ENCODE measurements at places on chromosomes 2 and 18.

GRCh38 chr2:33766175-33766574, 167.1 kb upstream of the FAM98A start:
- no peak for DNase-seq

GRCh38 chr2:96537734-96538486, 1.4 kb downstream of the ARID5A start:
- DNase-seq = peak; percentile 42

DNA sequence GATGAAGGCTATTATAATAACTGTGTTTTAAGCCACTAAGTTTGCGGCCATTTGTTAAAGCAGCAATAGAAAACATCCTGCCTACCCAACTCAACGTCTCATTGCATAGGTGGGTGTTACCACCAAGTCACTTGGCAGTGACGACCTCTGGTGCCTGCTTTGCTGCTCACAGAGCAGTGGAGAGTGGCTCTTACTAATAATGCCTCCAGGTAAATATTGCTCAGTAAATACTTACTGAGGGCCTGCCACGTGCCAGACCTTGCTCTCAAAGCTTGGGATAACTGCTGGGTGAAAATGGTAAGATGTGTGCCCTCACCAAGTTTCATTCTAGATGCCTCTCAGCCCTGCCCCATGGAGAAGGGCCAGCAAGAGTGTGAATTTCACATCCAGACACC, 27.7 kb downstream of the ITGA6 start:
- DNase-seq = no peak

DNA sequence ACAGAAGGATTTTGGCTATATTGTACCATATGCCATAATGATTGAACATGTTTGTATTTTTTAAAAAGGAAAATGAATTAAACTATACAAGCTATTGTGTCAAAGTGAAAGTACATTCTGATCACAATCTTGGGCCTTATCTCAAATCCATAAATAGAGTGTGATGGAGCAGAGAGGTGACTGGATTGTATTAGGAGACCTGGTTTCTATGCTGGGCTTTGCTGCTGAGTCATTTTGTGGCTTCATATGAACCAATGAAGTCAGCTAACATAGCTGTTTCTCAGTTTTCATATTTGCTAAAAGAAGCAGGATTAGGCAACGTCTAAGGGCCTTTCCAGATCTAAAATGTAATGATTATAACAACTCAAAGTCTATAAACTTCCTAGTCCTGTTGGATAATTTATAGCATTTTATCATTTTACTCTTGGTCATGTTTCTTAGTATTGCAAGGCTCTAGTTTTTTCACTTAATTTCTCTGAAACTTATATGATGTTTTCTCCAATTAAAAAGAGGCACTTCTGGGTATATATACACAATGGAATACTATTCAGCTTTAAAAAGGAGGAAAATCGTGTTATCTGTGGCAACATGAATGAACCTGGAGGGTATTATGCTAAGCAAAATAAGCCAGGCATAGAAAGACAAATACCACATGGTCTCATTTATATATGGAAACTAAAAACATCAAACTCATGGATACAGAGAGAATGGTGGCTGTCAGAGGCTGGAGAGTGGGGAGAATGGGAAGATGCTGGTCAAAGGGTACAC, 112.3 kb downstream of the MEP1B start:
- no peak for DNase-seq

- peak; percentile 18 for DNase-seq
Observed at GRCh38 chr18:32049393-32050171, 31.0 kb downstream of the RNF125 start.

DNA sequence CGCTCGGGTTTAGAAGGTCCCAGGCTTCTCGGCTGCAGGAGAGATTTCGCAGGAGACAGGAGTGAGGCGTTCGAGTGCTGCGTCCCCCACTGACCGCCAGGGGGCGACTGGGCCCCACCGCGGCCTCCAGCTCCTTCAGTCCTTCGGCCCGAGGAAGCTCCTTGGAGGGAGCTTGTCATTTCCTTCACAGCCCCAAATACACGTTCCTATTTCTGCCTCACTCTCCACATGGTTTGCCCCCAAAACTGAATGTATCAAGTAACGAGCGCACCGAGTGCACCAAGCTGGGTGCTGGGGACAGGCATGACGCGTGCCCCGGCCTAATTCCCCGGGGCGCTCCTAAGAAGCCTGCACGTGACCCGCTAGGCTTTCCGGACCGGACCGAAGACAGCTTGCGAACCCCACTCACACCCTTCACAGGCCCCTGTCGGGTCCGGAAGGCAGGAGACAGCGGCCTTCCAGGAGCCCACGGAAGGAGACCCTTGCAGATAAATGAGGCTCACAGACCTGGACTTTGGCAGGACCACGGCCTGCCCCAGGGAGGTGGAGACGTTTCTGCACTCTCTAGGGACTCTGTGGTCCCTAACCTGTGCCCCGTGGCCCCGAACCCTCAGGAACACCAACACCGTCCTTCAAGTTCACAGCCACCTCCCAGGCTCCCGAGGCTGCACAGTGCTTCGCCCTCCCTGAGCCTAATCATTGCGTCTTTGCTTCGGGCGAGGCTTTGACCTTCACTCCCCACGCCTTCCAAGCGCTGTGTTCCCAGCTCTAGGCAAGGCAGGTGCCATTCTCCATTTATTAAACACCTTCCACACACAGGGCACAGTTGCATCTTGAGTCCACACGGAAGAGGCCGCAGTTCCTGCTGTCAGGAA, 13.0 kb upstream of the FAHD2A start:
- peak; percentile 49 for DNase-seq

DNA sequence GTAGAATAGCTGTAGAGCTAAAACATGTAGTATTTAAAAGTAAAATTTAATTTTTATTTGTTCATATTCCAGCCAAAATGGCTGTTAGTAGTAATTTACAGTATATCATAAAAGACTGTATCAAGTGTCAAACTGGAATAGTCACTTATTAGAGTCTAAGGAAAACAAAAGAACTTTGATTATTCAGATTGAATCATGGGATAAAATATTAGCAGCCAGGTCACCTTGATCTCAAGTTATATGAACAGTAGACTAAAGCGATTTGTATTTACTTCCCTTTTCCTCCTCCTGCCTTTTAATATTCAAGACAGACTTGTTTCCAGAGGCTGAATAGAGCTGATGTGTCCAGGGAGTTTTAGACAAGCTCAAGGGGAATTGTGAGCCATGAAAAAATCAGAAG, 54.4 kb downstream of the PMAIP1 start:
- no peak for DNase-seq

- no peak for DNase-seq
Observed at GRCh38 chr18:25019086-25019860, 332.7 kb downstream of the ZNF521 start.

GRCh38 chr18:62999392-62999791, 284.1 kb downstream of the PHLPP1 start:
- DNase-seq = no peak

DNA sequence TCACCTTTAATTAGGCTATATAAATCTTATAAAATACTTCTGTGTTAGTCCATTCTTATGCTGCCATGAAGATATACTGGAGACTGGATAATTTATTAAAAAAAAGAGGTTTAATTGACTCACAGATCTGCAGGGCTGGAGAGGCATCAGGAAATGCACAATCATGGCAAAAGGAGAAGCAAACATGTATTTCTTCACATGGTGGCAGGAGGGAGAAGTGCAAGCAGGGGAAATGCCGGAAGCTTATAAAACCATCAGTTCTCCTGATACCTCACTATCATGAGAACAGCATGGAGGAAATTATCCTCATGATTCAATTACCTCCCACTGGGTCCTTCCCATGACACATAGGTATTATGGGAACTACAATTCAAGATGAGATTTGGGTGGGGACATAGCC, 504.4 kb downstream of the RIT2 start:
- no peak for DNase-seq

DNA sequence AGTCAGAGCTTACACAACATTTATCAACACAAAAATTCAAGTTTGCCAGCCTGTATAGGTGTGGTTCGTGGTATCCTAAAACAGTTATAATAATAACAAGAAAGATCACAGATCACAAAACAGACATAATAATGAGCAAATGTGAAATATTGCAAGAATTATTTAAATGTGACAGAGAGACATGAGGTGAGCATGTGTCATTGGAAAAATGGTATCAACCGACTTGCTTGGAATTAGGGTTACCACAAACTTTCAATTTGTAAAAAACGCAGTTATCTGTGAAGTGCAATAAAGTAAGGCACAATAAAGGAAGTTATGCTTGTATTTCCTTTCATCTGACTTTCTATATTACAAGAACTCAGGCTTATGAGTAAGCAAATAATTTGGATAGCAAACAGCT, 116.8 kb downstream of the IKZF2 start:
- DNase-seq = no peak

DNA sequence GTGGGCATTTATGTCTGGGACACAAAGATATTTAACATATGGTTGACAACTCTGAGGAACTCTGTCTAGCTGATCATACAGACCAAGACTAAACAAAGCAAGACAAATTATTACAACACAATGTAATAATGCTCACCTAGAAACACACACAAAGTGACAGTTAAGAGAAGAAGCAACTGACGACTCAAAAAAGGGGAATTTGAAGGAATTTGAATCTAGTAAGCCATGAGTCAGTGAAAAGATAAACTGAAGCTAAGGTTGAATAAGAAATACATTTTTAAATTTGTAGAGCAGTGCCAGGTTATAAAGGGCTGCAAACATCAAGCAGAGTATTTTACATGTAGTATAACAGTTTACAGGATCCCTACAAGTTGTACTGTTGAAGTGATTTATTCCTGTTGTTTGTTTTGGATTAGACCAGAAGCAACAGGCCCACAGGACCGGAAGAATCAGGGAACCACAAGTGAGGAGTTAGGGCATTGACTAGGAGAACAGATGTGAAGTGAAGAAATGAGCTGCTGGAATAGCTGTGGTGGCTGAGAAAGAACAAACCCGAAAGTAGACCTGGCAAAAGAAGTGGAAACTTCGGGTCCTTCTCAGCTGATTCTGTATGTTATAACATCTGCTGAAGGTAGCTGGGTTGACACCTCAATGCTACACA, 35.6 kb downstream of the IFIH1 start:
- DNase-seq = no peak

GRCh38 chr18:46073474-46074331, 1.6 kb upstream of the PSTPIP2 start:
- peak; percentile 38 for DNase-seq

GRCh38 chr2:124886216-124886615, 861.1 kb downstream of the CNTNAP5 start:
- DNase-seq = no peak

- peak; percentile 41 for DNase-seq
Observed at GRCh38 chr18:49161627-49162026, 210.9 kb upstream of the SMAD7 start.

GRCh38 chr2:127574656-127575055, 39.2 kb downstream of the MYO7B start:
- DNase-seq = no peak

DNA sequence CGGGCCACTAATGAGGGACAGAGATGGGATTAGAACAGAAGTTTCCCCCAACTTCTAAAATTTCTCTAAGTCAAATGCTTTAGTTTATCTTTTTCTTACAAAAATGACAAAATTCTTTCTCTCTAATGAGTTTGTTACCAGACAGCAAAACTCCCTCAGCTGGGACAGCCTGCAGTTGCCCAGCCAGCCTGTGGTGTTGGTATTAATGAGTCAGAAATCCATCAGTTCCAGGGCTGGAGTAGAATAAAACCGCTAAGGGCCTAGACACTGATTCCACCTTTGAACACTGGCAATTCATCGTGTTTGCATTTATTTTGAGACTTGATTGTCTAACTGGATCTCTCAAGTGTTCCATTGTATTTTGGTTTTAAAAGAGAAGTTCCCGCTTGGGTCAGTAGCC, 38.3 kb upstream of the SMAD2 start:
- no peak for DNase-seq

DNA sequence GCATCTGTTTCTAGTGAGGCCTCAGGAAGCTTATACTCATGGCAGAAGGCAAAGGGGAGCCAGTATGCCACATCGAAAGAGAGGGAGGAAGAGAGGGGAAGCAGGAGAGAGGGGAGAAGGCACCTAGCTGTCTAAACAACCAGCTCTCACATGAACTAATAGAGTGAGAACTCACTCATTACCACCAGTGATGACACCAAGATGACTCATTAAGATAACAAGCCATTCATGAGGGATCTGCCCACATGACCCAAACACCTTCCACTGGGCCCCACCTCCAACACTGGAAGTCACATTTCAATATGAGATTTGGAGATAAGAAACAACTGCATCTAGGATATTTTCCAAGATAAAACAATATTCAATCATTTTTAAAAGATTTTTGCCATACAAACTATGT, 753.9 kb upstream of the ZEB2 start:
- DNase-seq = no peak

DNA sequence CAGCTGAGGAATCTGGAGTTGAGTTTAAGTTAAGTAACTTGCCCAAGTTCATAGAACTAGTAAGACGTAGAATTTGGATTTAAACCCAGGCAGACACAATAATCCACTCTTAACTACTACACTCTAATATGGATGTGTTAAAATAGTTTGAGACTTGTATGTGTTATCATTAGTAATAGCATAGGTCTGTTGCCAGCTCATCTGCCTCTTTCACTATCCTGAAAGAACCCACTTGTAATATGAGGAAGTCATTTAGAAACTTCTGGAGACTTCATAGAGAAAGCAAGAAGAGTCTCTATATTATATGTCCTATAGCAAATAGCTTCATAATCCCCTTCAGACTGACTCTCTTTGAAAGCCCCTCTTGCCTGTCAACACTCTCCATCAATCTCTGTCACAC, 43.0 kb upstream of the ACADL start:
- DNase-seq = no peak

- no peak for DNase-seq
Observed at GRCh38 chr2:212052412-212053159, 486.0 kb downstream of the ERBB4 start.

- DNase-seq = no peak
Observed at GRCh38 chr2:28342081-28342967, 50.3 kb upstream of the FOSL2 start.

DNA sequence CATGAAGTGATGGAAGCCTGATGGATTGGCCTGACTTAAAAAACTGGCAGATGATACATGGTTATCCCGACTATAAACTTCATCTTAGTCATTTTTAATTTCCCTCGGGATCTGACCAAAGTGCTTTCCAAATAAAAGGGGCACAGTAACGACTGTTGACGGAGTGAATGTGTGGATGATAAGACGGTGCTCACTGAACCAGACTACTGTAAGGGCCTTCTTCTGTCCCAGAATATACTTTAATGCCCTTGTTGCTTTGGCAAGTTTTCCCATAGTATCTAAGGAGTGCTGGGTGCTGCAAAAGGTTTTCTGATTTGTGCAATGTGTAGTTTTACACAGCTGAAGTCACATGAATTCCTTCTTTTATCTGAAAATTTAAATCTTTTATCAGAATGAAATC, 373.5 kb downstream of the DSEL start:
- no peak for DNase-seq

DNA sequence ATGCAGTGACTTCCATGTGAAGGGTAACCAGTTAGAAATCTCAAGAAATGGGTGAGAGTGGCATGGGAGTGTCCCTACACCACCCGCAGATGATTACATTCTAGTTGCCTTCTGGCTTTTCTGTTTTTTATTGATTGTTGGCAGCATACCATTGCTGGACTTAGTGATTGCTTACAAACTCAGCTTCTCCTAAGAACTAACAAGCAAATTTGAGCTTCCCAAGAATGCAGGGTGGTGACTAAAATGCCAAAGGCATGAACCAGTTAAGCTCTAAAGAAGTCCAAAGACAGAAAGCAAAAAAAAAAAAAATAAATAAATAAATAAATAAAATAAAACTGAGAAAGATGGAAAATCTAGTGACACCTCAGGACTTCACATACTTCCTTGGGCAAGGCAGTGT, 245.5 kb upstream of the PARD3B start:
- DNase-seq = no peak

GRCh38 chr2:188682838-188683237, 291.3 kb upstream of the COL3A1 start:
- no peak for DNase-seq

Measured in activated T-helper 2 cell treated with anti-CD3 and anti-CD28 coated beads, Interferon-gamma antibody, Interleukin-2, Interleukin-4, amounts not matched to agents 10 μg/mL and 5 μg/mL and 100 μg/mL, durations not matched to agents 14 hours and 24 hours and 36 hours (primary cell).